ENCODE measurements at places on chromosomes 4 and X.
A peak's percentile ranks its signal among the peaks of the same experiment; 100 is the strongest.

DNA sequence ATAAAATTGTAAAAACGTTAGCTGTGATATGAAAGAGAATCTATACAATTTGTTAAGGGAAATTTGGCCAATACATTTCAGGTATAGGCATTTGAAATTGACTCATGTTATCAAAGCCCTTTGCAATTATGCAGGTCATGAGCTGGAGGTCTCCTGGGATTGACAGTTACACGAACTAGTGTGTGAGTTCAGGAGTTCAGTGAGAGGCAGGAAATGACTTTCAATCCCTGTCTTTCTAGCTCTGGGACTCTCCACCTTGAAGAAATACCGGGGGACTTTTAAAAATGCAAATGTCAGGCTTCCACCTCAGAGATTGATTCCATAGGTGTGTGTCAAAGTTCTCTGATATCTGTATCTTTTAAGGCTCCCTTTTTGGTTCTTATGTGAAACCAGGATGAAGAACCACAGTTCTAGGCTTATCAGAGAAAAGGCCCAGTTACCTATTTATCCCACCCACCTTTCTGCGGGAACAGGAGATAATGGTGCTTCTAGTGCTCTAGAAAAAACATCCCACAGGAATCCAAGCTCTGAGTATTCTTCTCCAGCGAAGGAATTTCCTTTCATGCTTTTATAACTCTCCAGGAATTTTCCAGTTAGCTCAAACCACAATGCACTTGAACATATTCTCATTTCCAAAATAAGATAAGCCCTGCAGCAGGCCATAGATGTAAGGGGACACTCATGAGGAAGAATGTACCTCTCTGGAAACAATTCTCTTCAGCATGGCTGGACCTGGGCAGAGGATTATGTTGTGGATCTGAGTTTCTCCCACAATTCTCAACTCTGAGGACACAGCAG lies 501.0 kb downstream of the IDS start:
- DNase-seq: no peak

GRCh38 chr4:182716192-182716591 lies 201.0 kb downstream of the DCTD start:
- DNase-seq: no peak

GRCh38 chr4:72442715-72443114 lies 126.3 kb downstream of the ADAMTS3 start:
- DNase-seq: no peak

GRCh38 chr4:98720871-98721480 lies 62.6 kb upstream of the TSPAN5 start:
- no peak for DNase-seq

DNA sequence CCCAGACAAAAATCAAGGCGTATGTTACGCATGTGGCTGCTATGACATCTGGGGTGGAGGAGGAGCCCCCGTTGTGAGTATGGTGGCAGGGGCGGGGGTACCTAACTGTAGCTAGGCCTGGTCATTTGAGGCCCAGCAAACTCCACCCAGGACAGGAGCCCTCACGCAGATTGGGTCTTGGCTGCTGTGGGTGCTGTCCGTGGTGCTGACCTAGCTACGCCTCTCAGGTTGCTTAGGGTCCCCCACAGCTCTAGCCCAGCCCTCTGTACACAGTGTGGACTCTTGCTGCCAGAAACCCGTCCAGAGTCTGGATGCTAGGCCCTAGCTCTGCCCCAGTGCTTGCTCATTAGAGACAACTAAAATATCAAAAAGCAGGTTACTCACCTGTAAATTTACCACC lies 146.7 kb upstream of the PSAPL1 start:
- DNase-seq: peak; percentile 2

DNA sequence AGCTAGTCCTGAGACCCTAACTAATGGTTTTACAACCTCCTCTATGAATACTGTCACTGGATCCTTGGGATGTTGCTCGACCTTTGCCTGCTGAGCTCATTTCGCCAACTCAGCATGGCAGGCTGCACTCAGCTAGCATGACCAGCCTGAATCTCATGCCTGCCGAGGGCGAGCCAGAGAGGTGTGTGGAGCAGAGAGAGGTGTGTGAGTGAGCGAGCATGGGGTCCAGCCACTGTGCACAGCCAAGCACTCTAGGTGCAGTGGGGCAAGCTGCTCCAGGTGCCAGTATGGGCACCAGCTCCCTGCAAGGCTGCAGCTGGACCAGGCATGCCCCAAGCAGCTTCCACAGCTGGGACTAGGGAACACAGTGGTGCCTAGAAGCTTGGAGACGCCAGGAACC lies 410.9 kb downstream of the PCDH10 start:
- no peak for DNase-seq

All from activated CD4-positive, alpha-beta T cell treated with anti-CD3 and anti-CD28 coated beads, Interleukin-10, Interleukin-2, amounts not matched to agents 100 ng/mL and 50 ng/mL, durations not matched to agents 16 hours and 8 hours (primary cell).